ENCODE measurements at places on chromosomes 2 and 18.
A peak's percentile ranks its signal among the peaks of the same experiment; 100 is the strongest.

- no peak for DNase-seq
These were observed 40.3 kb downstream of the PDIA6 start for GRCh38 chr2:10772201-10772867.

DNA sequence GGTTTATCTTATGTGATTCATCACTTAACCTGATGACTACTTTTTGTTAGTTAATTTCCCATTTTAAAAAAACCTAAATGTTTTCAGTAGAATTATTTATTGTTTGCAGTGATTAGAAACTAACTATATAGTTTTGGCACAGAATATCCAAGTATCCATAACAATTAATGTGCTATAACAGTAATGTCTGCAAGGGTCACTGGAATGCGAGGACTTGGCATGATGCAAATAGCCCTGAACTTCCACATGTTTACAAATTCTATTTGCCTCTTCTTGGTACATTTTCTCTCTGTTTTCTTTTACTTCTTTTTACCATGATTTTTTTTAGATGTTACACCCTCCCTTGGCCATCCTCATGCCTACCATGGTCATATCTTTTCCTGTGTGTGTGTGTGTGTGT lies 49.3 kb upstream of the GALNT3 start:
- DNase-seq = no peak

DNA sequence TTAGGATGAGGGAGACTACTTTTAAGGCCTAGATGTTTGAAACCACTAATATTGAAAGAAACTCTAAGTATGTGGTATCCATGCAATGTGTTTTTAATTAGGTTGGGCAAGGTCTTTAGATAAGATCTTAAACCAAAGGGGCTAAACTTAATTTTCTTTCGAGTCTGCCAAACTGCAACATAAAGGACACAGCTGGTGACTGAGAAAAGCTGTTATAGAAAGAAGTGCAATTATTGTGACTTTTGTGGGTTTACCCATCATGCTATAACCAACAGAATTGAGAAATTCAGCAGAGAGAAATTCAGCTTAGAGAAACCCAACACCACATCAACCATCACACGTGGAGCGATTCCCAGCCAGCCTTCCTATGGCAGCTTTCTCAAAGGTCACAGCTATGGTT lies 119.5 kb upstream of the LMAN1 start:
- no peak for DNase-seq

DNA sequence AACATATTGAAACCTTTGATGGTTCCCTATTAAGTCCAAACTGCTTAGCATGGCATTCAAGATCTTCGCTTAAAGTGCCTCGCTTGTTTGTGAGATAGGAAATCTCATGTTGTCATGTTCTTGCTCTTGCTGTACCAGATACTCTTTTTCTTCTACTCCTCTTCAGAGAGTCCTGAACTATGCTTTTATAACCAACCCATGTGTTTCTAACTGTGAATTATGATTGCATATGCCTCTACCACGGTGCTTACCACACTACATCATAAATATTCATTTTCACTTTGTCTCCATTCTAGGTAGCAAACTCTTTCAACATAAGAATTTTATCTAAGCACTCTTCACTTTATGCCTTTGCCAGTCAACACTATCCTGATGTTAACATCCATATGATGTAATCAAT lies 23.6 kb downstream of the STAT4 start:
- DNase-seq = no peak

DNA sequence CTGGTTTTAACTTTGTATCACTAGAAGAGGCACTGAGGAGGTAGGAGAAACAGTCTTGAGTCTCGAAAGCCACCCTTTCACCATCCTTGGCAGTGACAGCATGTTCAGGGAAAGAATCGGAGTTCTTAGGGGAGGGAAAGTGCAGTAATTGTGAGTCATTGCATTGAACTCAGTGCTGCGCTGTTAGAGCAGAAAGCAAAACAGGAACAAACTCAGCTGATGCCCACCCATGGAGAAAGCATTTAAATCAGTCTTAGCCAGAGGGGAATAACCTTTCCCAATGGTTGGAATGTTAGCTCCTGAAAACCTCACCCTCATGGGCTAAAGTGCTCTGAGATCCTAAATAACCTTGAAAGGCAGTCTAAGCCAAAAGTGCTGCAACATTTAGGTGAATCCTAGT lies 845.6 kb upstream of the CNTNAP5 start:
- no peak for DNase-seq

GRCh38 chr2:2570360-2570759 lies 239.3 kb upstream of the MYT1L start:
- no peak for DNase-seq

GRCh38 chr2:55879976-55880375 lies 43.6 kb downstream of the EFEMP1 start:
- no peak for DNase-seq

DNA sequence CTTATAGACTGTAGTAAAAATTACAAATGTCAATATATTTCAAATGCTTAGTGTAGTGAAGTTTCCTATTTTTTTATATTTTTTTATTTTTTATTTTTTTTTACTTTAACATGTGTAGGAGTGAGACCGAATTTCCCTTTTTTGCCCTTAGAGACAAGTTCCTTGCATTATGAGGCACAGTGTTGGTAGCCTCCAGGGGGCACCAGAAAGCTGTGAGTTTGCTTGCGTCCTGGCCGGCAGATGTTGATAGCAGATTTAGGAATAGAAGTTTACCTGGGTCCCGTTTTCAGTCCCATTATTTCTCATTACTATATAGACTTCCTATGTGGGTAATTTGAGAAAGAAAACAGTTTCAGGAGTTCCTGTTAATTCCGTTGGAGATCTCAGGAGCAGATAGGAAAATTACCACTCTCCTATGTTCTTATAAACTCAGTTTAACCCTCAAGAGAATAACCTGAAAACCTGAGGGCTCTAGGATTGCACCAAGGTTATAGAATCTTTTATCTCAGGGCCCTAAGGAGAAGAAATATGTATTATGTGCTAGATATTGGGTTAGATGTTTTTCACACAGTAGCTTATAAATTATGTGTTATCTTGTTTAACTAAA lies 157.5 kb upstream of the SESTD1 start:
- peak; percentile 72 for DNase-seq

- peak; percentile 74 for DNase-seq
These were observed 514.7 kb upstream of the CDH7 start for GRCh38 chr18:65235966-65236624.
